Sigmoid colon (tissue), 7 donors: ENCODE measurements at places on chromosomes 3 and 15. TPM values are rescaled to one million over a fixed set of nuclear protein-coding genes. Genes with fewer than 3 reads are reported as not detected.

CP gene
- 13.2 TPM for polyA plus RNA-seq

KBTBD12 gene
- polyA plus RNA-seq, result 1.3 TPM

GRCh38 chr3:11157421-11157820 lies 3.1 kb downstream of the HRH1 start:
- no peak for DNase-seq

DNA sequence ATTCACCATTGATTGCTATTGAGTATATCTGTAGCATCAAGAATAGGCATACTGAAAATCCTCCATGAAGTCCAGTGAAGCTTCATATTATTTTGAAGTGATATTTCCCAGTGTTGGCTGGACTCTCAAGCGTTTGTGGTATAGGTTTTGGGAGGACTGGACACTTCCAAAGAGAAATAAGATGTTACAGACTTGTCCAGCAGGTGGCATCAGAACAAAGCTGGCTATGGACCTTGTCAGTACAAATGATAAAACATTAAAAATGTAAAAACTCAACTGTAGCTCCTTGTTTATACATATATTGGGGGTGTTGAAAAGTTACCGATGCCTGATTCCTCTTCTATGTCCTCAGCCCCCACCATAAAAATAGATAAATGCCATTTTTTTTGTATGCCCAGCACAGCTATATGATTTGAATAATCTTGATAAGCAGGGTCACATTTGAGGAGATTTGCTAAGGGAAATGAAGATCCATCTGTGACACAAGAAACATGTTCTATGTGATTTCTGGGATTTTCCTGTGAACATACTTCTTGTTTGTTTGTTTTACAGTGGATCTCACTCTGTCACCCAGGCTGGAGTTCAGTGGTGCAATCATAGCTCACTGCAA lies 54.5 kb upstream of the GOLGA6B start:
- DNase-seq, result no peak
